Activated CD4-positive, CD25-positive, alpha-beta regulatory T cell treated with anti-CD3 and anti-CD28 coated beads, Interleukin-2, amount 50 U/mL, for 72 hours (primary cell): ENCODE measurements at places on chromosomes 4 and X.

GRCh38 chr4:107247738-107248137 is 211.6 kb upstream of the DKK2 start:
- DNase-seq: no peak

GRCh38 chr4:102076622-102077021 is 268.7 kb downstream of the SLC39A8 start:
- no peak for DNase-seq

GRCh38 chr4:133320576-133321170 is 171.6 kb downstream of the PCDH10 start:
- DNase-seq: no peak

DNA sequence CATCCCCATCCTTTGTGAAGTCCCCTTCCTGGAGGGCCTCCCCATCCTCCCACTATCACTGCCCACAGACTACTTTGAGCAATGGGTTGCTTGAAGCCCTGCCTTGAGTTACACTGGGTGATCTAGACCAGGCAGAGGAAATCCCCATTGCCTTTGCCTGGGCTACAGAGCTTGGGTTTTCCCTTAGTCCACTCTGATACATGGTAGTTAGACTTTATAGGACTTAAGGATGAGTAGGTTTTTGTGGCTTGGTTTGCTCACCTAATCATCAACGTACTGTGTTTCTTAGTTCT is 56.6 kb downstream of the TMEM131L start:
- peak; percentile 59 for DNase-seq

GRCh38 chr4:26297219-26297618 is 23.6 kb upstream of the RBPJ start:
- no peak for DNase-seq

DNA sequence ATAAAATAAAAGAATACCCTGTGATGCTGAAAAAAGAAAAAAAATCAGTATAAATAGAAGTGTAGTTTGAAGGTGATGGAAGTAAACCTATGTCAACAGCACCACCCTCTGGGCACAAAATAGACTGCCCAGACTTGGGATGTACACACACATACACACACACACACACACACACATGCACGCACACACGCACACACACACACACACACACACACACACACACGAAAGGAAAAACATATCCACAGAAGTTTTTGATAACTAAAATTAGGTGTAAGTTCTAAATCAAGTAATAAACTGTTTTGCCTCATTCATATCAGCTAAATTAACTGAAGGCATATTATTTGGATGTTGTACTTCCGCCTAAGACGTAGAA is 40.5 kb downstream of the ANXA5 start:
- no peak for DNase-seq

GRCh38 chrX:44152852-44153251 is 179.7 kb upstream of the NDP start:
- DNase-seq: no peak

- DNase-seq: no peak
Observed at GRCh38 chrX:113548308-113549015, 707.8 kb upstream of the AMOT start.

DNA sequence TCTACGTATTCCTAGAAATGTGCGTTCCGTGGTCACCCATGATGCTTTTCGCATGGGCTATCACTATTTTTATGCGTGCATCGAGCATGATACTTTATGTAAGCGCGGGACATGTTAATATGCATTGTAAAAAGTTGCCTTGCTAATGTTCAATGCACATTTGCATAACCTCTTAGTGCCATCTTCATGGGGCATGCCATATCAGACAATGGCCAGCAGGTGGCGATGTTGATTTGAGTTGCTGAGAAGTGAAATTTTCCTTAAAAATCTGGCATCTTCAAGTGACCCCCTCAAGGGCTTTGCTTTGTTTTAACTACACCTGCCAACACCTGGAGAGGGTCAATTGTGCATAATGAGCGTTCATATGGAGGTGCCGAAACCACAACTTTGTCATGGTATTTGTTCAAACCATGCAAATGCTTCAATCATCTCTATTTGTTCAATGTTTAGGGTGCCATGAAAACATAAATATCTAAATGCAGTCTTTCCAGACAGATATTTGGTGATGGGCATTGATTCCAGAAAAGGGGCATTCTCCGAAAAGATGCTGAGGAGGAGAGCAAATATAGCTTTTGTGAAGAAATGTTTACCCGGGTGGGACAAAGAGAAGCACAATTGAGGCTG is 833.9 kb upstream of the PRKX start:
- peak; percentile 33 for DNase-seq

- no peak for DNase-seq
Observed at GRCh38 chr4:7470522-7471128, 35.9 kb upstream of the PSAPL1 start.

- no peak for DNase-seq
Observed at GRCh38 chrX:150036641-150037040, 98.3 kb upstream of the EOLA2 start.

DNA sequence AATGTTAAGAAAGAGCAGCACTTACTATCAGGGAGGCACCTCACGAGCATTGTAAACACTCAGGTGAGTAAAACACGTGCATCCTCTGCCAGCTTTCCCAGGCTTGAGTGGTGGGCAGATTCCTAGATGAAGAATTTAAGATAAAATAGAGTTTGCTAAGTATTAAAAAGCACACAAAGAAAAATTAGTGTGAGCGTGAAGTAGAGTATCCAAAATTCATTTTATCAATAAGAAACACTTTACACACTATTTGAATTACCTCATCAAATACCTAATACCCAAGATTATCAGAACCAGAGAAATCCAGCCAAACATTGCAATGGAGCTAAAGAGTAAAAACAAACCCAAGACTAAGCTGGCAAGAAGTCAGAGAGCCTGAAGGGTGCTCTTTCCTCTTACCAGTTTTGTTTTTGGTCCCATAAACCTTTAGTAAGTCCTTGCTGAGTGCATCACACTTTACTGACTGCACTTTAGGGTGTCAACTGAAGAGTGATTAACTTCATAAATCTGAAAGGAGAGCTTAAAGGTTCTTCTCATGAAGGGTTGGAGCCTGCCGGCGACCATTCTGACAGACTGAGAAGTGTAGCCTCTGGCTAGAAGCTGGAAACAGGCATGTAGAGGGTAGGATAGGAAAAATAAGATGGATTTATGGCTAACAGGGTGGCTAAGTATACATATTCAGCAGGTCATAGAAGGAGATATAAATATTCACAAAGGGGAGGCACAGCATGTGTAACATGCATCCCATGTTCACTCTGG is 151.1 kb downstream of the SLC7A11 start:
- no peak for DNase-seq
